Cardiac muscle cell (in vitro differentiated cells and primary cell): ENCODE measurements at places on chromosomes 5 and 9.

GRCh38 chr5:151612689-151613427 lies 21.7 kb upstream of the FAT2 start:
- DNase-seq, result no peak

GRCh38 chr9:20914556-20914955 lies 116.9 kb downstream of the HACD4 start:
- DNase-seq, result no peak

DNA sequence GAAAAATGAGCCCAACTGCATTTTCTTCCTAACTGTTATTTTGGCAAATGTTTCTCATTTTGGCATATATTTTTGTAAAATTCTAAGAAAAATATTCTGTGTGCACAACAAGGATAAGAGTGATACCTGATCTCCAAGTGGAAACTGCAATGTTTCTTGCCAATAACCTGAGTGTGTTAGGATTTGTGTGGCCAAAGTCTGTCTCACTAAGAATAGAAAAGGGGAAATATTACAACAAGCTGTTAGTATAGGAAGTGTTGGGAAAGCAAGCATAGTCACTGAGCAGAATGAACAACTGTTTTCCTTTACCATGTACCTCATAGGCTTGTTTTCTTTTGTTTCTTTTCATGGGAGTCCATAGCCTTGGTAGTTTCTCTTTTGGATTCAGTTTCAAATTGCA lies 624.2 kb downstream of the MTRR start:
- DNase-seq, result no peak

- peak; percentile 33 for DNase-seq
Observed at GRCh38 chr5:119255571-119256356, 100.1 kb upstream of the TNFAIP8 start.

- DNase-seq, result no peak
Observed at GRCh38 chr9:92378865-92379560, 25.4 kb downstream of the OGN start.

DNA sequence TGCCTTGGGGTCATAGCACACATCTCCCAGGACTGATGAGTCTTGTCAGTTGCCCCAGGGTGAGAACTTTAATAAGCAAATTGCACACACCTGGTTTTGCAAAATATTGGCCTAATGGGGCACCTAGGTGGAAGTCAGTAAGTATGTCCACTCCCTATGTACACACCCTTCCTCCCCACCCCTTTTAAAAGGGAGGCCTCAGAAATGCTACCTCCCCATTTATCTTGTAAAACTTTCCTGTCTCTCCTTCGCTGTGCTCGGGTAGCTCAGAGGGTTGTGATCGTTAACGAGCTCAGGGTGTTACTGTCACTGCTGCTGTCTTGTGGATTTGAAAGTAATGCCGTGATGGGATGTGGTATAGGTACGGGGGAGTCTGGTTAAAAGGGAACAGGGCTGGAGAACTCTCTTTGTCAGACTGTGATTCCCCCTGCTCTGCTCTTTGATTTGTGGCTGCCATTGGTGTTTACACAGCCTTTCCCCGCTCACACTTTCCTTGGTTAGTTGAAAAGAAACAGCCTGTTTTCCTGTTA lies 26.2 kb downstream of the ZNF462 start:
- DNase-seq, result no peak

GRCh38 chr5:113017881-113018635 lies 41.5 kb downstream of the DCP2 start:
- DNase-seq, result peak; percentile 14

GRCh38 chr5:109739741-109740728 lies 50.3 kb downstream of the MAN2A1 start:
- DNase-seq, result peak; percentile 36

- peak; percentile 48 for DNase-seq
Observed at GRCh38 chr9:68546596-68547390, 6.1 kb upstream of the TMEM252 start.

DNA sequence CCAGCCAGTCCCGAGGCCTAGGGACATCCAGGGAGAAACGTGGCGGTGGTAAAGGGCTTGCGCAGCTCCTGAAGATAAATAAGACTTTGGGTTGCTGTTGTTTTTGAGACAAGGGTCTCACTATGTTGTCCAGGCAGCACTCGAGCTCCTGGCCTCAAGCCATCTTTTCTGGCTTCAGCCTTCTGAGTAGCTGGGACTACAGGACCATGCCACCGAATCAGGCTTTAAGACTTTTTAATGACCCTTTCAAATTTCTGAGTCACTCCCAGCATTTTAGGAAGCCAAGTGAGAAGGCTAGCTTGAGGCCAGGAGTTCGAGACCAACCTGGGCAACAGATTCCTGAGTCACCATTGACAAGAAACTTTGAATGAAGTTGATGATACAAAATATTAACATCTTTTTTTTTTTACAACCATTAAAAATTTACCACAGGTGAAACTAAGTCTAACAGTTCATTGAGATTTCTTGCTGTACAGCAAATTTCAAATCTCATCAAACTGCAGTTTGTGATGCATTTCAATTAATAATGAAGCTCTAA lies 817 bp upstream of the GNE start:
- DNase-seq, result peak; percentile 22

DNA sequence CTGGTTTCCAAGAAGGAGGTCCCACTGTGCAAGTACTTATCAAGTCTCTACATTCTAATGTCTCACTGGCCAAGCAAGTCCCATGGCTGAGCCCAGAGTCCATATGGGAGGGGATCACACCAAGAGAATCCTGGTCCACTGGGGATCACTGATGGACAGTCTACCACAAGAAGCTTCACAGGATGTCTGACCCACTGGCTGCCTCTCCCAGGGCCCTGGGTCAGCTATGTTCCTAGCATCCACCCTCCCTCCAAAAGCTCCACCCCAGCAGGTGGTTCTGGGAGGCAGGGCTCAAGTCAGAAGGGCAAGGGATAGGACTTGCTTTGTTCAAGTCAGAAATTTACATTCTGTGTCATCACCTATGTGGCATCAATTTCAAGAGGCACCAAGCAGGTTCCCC lies 508.5 kb downstream of the BNC2 start:
- DNase-seq, result no peak

DNA sequence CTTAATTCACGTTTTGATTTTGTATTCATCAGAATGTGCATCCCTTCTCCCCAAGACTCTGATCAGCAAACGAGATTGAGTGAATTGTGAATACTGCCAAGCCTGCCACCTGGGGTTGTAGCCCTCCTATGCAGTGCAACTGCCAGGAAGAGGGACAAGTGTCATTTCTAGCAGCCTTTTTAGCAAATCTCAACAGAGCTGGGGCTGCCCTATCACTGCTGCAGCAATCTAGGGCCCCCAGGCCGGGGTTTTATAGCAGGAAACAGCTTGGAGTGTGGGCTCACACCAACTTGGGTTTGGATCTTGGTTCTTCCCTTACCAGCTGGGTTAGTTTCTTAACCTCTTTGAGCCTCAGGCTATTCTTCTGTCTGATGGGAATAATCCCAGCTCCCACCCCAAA lies 4.0 kb downstream of the CSF1R start:
- no peak for DNase-seq

DNA sequence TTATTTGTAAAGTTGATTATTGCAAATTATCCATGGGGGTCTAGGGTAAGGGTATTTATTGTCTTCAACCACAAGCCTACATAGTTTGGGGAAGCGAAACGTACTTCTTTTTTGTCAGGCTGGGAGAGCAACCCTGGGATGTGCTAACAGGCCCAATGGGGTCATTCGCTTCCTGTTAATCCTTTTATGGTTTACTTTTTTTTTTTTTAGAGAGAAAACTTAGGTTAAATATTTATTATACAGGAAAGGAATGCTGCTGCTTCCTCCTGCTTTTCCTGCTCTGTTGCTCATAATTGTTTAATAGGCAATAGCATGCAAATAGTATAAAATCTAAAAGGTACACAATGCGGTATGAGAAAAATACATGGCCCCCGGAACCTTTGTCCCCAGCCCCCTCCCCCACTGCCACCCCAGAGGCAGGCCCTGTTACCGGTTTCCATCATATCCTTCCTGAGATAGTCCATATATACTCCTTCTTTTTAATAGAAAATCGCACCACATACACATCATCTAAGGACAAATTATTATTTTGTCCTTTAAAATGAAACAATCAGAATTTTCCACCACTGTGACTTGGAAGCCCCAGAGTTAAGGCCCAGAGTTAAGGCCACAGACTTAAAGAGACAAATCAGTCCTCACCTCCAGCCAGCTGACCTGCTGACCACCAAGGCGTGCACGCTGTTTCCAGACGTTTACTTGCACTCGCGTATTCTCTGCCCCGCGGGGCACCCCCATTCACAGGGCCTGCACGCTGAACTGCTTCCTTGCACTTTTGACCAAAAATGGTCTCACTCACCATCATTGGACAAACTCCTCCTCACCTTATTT lies 83.9 kb downstream of the NDFIP1 start:
- DNase-seq, result no peak
